ENCODE measurements at places on chromosomes 6 and 20.

DNA sequence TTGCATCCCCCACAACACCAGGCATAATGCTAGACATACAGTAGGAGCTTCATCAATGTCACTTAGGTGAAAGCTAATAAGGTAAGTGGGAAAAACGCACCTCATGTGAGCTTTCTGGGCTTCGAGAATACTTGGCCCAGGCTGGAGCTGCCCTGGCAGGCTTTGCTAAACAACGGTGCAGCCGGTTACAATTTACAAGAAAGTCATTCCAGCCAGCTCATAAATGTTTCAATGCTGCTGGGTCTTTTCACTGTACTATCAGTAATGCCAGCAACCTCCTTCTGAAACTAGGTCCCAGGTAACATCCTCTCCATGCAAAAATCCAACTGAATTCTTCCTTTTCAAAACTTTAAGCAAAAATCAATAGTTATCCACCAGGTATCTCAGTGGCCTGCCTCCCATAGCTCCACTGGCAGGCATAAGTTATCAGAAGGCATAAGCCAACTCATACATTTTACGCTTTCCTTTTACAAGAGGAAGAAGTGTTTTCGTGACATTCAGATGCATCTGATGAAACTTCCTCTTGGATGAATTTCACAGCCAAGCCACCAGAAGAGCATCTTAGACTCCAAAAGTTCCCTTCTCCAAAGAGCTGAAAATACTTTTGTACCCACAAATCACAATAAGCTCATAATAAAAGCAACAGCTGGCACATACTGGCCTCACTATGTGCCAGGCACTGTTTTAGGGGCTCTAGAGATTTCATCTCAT, 56.3 kb downstream of the RTN4IP1 start:
- DNase-seq: no peak

- no peak for DNase-seq
These were observed 542 bp upstream of the AFG1L start for GRCh38 chr6:108294297-108294726.

- no peak for DNase-seq
These were observed 1.5 kb downstream of the GPANK1 start for GRCh38 chr6:31663126-31663960.

DNA sequence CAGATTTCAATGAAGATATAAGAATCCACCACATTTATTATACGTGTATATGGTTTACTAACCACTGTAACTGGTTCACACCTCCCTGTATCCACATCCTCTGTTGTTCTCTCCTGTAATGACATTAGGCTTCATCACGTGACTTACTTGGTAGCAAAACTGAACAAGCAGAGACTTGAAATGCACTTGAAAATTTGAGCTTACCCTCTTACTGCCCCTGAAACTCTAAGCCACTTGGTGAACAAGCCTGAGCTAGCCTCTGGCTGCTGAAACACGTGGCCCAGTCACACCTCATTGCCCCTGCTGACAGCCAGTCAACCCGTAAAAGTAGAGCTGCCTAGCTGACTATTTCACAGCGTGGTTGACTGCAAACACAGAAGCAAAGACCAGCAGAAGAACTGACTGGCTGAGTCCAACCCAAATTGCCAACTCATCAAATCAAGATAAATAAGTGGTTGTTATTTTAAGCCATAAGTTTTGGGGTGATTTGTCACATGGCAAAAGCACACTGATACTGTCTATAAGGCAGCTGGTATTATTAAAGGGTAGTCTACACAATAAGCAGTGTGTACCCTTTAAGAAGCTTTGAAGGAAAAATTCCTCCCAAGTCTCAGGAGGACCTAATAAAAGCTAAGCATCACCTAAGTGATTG, 109.0 kb downstream of the RALGAPA2 start:
- no peak for DNase-seq

GRCh38 chr6:161031721-161032495, 40.3 kb downstream of the MAP3K4 start:
- DNase-seq: peak; percentile 76

- DNase-seq: no peak
These were observed 94.4 kb downstream of the TOX2 start for GRCh38 chr20:44008806-44009678.

GRCh38 chr6:159053781-159054398, 9.1 kb upstream of the TAGAP start:
- no peak for DNase-seq

DNA sequence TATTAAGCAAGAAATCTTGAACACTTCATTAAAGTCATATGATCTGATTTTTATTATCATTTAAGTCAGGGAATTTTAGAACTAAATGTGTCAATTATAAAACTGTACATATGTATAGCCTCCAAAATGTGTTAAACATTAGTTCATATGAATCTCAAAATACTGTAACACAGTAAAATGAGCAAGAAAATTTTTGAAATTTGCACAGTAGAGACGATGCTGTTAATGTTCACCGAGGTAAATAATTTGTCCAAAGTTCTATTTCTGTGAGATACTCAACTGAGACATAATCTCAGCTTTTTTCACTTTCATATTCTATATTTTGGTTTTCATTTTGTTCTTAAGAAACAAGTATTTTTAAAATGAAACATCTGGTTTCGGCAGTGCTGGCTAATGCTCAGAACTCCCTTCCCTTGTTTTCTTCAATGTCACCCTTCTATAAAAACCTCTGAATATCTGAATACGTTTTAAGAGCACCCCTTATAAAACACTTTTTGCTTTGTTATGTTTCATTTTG, 353.1 kb downstream of the LAMA2 start:
- no peak for DNase-seq

DNA sequence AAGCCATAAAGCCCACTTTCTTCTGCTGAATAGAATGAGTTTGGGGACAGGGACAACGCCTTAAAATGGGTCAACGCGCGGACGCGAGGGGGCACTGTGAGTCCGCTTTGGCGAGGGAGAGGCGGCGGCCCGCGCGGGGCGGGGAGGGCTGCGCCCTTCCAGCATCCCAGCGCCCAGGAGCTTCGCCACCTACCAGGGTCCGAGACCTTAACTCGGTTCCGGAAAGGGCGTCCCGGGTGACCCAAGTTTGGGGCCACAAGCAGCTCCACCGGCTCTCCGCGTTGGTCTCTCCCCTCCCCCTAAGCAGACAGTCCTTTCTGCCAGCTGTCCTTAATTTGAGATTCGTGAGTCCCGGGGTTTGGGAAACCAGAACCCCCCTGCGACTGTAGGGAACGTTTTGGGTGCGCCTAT, 1.8 kb upstream of the SAMD5 start:
- DNase-seq: peak; percentile 29

DNA sequence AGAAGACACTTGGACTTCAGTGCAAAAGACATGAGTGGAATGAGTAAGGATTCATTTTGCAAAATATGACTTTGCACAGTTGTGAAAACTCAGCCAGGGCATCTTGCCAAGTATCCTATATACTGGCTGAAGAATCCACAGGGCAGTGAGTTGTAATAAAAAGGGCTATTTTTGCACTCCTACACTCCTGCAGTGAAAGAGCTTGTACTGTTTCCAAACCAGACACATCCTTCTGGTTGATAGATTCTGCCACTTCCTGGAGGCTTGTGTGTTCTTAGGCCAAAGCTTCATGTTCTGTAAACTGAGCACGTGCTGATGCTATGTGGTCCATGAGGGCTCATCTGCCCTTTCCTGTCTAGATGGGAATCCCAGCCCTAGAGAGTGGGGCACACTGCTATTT, 34.9 kb downstream of the GMPR start:
- DNase-seq: peak; percentile 34

DNA sequence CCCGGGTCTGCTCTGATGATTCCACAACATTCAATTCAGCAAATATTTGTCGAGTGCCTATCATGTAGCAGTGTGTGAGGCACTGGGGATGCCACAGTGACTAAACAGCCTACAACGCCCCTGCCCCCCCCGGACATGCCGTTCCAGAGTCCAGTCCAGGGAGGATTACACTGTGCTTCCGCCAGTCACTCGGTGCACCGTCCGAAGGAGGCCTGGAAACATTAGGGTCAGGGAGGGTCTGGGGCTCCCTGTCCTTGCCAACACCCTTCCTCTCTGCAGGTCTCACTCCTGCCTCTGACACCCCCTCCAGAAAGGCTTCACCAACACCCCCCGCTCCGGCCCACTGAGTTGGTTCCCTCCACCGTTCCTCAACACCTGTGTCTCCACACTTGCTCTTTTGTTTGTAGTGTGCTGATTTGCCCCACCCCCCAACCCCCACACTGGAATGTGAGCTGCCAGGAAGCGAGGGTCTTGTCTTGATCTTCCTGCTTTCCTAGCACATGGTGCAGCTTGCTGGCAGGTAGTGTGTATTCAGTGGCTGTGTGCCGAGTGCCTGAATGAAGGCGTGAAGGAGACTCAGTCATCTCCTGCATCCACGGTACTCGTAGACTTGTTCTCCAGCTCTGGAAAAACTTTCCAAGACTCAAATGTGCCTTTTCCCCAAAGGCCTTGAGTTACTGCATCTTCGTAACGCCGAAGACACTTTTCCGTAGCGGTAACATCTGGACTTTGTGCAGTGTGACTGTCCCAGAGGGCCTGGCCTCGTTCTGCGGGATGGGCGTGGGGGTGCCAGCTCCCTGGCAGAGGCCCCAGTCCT, 150.4 kb downstream of the ZDHHC14 start:
- DNase-seq: no peak

- DNase-seq: peak; percentile 26
These were observed 8.8 kb upstream of the RSPH3 start for GRCh38 chr6:159008656-159009288.

- DNase-seq: no peak
These were observed 29.6 kb upstream of the MICB start for GRCh38 chr6:31468311-31468710.

- DNase-seq: no peak
These were observed 465.2 kb downstream of the MAFB start for GRCh38 chr20:40223810-40224209.

- no peak for DNase-seq
These were observed 1.6 kb downstream of the PGBD1 start for GRCh38 chr6:28282926-28283325.

- DNase-seq: peak; percentile 67
These were observed 159.8 kb downstream of the PLCB1 start for GRCh38 chr20:8291873-8292272.

DNA sequence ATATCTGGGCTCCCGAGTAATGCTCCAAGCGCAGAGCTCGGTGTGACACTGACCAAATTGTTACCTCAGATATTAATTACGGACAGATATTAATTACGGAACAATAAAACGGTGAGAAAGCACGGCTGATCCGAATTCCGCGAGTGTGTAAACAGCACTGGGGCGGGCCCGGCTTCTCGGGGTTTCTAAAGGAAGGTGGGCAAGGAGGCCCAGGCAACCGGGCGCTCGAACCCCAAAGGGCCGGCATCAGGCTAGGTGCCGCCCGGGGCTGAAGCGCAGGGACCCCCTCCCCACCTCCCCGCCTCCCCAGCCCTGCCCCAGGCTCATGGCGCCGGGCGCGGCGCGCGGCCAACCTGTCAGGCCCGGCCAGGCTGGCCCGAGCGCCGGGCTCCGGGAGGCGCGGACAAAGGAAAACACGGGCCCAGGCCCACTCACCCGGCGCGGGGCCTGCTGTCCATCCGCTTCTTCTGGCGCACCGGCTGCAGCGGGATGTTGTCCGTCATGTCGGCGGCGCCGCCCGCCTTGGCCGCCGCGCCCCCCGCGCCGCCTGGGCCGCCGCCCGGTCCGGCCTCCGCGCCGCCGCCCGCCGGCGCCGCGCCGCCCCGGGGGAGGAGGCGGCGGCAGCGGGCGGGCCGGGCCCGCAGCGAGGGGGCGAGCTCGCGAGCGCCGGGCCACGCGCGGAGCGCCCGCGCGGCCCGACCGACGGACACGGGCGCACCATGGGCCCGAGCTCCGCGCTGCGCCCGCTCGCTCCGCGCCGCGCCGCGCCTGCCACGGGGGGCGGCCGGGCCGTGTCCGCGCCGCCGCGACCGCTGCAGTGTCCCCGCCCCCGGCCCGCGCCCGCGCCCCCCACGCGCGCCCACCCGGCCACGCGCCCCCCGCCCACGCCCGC, at the start of gene ATP9A:
Gene ATP9A (minus strand): TSS at position 524 of the 892 bp plus-strand sequence. CDS start 21 bp downstream, at position 503.
- peak; percentile 35 for DNase-seq

DNA sequence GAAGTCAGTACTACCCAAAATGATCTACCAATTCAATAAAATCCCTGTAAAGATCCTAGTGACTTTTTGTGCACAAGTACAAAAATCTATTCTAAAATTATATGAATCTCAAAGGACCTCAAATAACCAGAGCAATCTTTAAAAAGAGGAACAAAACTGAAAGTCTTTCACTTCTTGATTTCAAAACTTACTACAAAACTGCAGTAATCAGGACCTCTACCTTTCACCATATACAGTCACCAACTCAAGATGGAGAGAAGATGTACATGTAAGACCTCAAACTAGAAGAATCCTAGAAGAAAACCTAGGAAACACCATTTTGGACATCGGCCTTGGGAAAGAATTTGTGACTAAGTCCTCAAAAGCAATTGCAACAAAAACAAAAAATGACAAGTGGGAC, 109.5 kb upstream of the CD93 start:
- no peak for DNase-seq

DNA sequence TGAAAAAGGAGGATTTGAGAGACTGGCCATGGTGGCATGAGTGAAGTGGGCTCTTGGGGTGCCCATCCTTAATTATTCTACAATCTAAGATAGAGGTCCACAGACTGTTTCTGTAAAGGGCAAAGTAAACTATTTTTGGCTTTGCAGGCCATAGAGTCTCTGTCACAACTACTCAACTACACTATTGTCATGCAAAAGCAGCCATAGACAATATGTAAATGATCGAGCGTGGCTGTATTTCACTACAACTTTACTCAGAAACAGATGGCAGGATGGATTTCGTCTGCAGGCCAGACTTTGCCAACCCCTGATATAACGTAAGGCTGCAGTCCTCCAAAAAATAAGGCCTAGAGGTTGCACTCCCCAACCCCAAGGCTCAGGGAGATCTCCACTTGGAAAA, 58.2 kb upstream of the NAA20 start:
- DNase-seq: no peak

DNA sequence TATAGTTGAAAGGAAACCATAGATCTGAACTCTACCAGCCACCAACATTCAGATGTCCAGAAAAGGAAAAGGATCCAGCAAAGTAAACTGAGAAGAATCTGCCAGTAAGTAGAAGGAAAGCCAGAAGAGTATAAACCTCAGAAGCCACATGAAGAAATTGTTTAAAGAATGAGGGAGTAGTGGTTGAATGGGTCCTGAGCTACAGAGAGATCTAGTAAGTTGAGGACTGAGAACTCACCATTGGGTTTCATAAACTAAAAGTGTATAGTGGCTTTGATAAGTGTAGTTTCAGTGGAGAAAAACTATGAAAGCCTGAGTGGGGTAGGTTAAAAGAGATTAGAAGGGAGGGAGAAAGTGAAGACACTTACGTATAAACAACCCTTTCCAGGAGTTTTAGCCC, 32.0 kb upstream of the SUMO4 start:
- no peak for DNase-seq

All from AG10803 (cell line).